H1 (cell line): ENCODE measurements at places on chromosomes 7 and 10. TPM values are rescaled to one million over a fixed set of nuclear protein-coding genes. Genes with fewer than 3 reads are reported as not detected.

- 0 out of 2 replicates have a peak overlapping the region, but pooled peaks have one; percentile 42 for H3K27ac ChIP-seq
- peaks cover 2% of the 10 kb centered on the region for H3K4me1 ChIP-seq
- peak; percentile 33 for DNase-seq
- no peaks in the 10 kb centered on the region for H3K36me3 ChIP-seq
Measured at GRCh38 chr10:24255115-24255880, 46.4 kb downstream of the KIAA1217 start.

GRCh38 chr7:48540746-48541145, 369.5 kb downstream of the ABCA13 start:
- H3K36me3 ChIP-seq = no peaks in the 10 kb centered on the region
- H3K27me3 ChIP-seq = no peaks in the 10 kb centered on the region
- H3K27ac ChIP-seq = no peak overlapping the region
- no peak overlapping the region for H3K4me3 ChIP-seq

DNA sequence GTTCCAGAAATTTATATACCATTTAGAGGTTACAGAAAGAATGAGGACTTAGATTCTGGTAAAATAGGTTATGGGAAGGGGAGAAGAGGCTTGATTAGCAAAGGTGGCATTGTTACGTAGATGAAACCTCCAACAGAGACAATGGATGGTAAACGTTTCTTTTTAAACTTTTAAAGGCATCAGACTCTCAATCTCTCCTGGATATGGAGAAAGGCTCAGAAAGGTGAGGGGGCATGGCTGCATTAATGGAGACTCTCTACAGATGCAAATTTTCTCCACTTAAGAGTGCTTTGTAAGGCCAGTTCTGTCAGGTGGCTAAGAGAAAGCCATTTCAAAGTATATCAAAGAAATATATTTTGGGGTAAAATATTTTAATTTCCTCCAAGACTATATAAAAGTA, 240.9 kb upstream of the PTER start:
- H3K4me3 ChIP-seq = no peak overlapping the region
- H3K27me3 ChIP-seq = no peaks in the 10 kb centered on the region
- H3K36me3 ChIP-seq = no peaks in the 10 kb centered on the region
- peaks cover 14% of the 10 kb centered on the region for H3K4me1 ChIP-seq
- no peak overlapping the region for H3K27ac ChIP-seq

DNA sequence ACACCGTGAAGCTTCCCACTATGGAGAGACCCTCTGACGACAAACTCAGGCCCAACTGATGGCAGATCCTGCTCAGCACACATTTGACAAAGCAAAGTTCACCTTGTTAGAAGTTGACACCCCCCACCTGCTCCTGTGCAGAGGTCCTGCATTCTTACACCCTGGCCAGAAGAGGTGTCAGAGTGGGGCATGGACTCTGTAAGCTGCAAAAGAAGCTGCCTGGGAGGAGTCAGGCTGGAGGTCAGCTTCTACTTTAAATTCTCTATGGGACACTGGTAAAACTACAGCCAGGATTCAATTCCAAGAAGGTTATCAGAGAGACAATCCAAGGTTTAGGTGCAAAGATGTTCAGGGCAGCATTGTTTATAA, 20.0 kb upstream of the TNS3 start:
- H3K4me3 ChIP-seq = no peak overlapping the region
- no peaks in the 10 kb centered on the region for H3K36me3 ChIP-seq
- H3K4me1 ChIP-seq = no peaks in the 10 kb centered on the region
- DNase-seq = no peak

- no peak overlapping the region for H3K27ac ChIP-seq
- no peak overlapping the region for H3K4me3 ChIP-seq
- H3K4me1 ChIP-seq = no peaks in the 10 kb centered on the region; the same call in 1 of the 2 replicates
- H3K36me3 ChIP-seq = no peaks in the 10 kb centered on the region
- no peaks in the 10 kb centered on the region for H3K27me3 ChIP-seq
- no peak for DNase-seq
Measured at GRCh38 chr7:155581954-155582353, 35.6 kb upstream of the CNPY1 start.

ANLN gene
- total RNA-seq = 87.4 and 90.1 TPM in 2 replicates

LRRD1 gene
- total RNA-seq = not detected in 2 replicates

NUDCD3 gene
- 83.8 and 93.7 TPM in 2 replicates for total RNA-seq

SMO gene
- total RNA-seq = 61.2 and 64.5 TPM in 2 replicates
